ENCODE measurements at places on chromosomes 11 and 22.

DNA sequence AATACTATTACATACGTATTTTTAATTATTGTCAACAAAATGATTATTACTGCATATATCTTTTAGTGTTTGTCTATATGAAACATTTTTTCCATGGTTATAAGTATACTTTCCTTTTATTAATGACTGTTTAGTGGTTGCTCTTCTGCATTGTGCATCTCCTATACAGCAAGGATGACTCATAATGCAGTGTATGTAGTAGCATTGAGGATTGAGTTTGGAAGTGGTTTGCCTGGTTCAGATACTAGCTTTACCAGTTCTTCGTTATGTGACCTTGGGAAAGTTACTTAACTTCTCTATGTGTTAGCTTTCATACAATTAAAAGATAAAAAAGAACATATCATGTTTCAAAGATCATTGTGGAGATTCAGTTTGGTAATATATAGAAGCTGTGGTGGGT lies 44.1 kb downstream of the CHORDC1 start:
- DNase-seq, result no peak

- DNase-seq, result no peak
Observed at GRCh38 chr22:45564349-45565030, 61.8 kb downstream of the FBLN1 start.

DNA sequence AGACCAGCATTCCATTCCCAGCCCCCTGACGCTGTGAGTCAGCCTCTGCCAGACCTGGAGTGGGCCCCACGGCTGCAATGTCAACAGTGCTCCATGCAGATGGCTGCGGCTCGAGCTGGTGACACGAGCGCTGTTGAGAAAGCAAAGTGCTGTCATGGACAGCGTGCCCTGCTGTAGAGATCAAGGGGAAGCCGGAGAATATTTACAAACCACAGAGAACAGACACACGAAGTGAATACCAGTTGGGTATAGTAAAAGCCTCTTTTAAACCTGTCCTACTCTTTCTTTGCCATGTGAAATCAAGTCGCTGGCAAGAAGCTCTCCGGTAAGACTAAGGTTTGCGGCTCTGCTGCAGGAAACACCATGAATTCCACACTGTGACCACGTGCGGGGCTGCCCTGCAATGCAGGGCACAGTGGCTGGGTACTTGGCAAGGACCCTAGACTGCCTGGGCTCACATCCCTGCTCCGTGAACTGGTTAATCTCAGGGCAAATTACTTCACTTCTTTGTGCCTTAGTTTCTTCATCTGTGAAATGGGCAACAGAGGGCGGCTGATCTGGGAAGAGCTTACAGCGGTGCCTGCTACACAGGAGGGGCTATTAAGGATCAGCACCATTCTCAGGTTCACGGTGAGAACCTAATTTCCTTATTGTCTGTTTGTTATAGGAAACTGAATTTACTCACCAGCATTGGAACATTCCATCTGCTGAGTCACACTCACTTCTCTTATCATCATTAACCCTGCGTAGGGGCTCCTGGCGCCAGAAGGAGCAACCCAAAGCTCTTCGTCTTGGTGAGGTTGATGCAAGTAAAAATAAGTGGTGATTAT lies 27.8 kb upstream of the ELFN2 start:
- no peak for DNase-seq

DNA sequence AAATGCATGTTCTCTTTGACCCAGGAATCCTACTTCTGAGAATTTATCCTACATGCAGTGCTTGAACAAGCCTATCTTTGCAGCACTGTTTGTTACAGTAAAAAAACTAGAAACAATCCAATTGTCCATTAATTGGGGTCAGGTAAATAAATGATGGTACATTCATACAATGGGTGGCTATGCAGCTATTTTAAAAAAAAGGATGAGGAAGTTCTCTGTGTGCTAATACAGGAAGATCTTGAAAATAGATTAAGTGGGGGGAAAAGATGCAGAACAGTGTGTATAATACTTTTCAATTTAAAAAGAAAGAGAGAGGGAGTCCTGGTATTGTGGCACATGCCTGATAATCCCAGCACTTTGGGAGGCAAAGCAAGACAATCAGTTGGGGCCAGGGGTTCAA lies 9.5 kb upstream of the CREB3L1 start:
- DNase-seq, result no peak

GRCh38 chr11:61272731-61273130 lies 22.4 kb downstream of the VWCE start:
- no peak for DNase-seq

DNA sequence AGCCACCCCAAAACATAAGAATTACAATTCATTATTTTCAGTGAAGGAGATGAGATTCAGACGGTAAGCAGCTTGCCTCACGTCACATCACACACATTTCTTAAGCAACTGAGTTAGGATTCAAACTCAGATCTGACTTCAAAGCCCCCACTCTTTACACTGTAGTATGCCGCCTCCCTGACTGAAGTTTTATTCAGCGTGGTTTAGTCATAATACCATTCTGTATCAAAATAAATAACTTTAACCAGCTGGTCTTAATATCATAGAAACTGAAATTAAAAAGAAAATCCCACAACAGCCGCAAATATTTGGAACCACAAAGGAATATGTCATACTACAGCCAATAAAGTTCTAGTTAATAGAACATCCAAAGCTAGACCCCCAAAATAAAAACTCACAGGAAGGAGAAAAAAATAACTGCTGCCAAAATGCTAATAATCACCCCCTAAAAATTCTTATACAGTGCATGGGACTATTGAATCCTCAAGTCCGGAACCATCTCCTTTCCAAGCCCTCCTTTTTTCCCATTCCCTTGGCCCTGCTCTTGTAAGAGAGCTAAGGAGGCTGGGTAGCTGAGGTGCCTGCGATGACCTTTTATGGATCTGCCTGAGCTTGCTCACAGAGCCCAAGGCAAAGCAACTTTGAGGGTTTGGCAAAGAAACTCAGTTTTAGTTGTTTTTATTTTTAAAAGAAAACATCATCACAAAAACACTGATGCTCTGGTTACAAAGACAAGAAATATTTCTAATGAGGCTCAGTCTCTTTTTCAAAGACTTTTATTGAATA lies 334.5 kb downstream of the TTC28 start:
- DNase-seq, result no peak

- DNase-seq, result no peak
Observed at GRCh38 chr11:17775507-17776211, 41.1 kb downstream of the KCNC1 start.
